Activated CD4-positive, alpha-beta T cell treated with anti-CD3 and anti-CD28 coated beads, Interleukin-2, amount 50 U/mL, for 16 hours (primary cell): ENCODE measurements at places on chromosomes 5 and 9.

- no peak for DNase-seq
These were observed 183.5 kb downstream of the GAS1 start for GRCh38 chr9:86763791-86764190.

DNA sequence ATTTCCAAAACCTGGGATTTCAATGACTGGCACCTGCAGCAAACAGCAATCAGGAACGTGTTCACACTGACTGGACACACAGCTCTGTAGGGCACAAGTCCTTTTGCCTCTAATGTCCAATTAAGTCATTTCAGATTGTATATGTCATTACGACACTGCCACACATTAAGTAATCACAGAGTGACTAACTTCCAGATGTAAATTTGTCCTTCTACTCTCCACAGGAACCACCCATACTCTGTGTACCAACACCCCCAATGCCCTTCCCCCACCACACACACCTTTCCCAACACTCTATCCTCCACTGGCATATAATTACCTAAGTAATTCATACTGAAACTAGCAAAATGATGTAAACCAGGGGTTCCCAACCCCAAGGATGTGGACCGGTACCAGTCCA lies 30.5 kb downstream of the LARS1 start:
- no peak for DNase-seq

- DNase-seq: no peak
These were observed 410.1 kb downstream of the MAT2B start for GRCh38 chr5:163915481-163915961.

GRCh38 chr5:38105231-38105570 lies 153.2 kb upstream of the EGFLAM start:
- DNase-seq: no peak

GRCh38 chr5:28714907-28715698 lies 1676.7 kb upstream of the CDH9 start:
- no peak for DNase-seq

DNA sequence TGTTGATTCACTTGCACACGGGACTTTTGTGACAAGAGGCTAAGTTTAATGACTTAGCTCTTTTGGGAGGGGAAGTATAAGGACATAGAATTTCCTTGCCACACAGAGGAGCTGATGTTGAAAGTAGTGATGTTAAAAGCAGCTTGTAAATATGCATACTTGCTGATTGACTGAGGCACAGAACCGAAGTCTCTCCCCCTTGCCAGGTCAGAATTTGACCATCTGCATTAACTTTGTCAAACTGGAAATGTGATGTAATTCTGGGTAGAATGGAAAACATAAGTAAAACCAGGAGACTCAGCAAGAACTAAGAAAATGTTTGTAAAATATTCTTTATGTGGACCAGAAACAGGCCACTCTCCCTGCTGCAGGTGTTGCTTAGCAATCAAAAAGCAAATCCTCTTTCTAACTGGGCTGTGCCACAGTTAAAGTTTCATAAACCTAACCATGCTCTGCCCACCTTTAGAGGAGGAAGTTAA lies 284.2 kb downstream of the NR3C1 start:
- DNase-seq: peak; percentile 39

DNA sequence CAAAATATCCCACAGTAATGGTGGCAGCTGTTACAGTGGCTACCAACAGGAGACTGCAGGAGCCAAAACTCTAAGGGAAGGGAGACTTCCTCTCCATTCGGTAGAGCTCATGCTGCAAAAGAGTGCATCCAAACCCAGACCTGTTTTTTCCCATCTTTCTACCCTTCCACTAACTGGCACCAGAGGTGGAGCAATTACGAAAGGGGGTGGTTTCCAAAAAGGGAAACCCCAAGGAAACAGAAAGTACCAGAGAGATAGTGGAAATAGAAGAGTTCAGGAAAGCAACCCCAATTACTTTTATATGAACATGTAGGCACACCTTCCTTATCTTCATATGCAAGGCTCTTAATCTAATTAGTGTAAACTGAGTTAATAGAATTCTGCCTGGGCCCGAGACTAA lies 7.3 kb upstream of the WDR41 start:
- no peak for DNase-seq

DNA sequence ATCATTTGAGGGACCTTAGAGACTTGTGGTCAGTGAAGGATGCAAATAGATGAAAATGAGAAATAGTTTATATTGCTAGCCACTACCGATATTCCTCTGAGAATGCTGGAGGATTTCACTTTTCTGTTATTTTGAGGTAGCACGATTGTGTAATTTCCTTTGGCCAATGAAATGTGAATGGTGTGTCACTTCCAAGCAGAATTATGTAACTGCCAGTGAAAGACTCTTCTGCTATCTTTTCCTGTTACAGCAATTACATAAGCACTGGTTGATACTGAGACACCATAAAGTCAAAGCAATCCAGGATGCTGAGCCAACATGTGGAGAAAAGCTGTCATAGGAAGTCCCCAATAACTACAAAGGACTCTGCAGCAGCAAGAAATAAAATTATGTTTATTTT lies 3.6 kb upstream of the PCDHA2 start:
- DNase-seq: no peak

DNA sequence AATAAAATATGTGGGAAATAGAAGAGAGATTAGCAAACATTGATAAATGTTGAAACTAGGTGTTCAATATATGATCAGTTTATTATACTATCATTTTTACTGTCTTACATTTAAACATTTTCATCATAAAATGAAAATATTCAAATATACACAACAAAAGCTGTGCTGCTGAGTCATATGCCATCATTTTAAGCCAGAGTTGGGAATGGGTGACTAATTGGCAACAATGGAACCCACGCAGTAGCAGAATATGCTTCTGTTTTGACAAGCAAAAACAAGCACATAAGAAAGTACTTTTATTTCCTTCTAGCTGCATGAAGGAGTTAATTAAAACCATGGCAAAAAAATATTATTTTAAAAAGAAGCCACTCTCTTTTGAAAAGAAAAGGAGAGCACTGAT lies 340.0 kb upstream of the EDIL3 start:
- DNase-seq: no peak

GRCh38 chr5:178547052-178547666 lies 43.0 kb downstream of the COL23A1 start:
- no peak for DNase-seq

GRCh38 chr9:88179062-88179521 lies 40.8 kb upstream of the SPATA31C2 start:
- peak; percentile 12 for DNase-seq

- DNase-seq: no peak
These were observed 17.2 kb downstream of the KDM3B start for GRCh38 chr5:138369706-138370105.

GRCh38 chr5:32319926-32320543 lies 7.3 kb upstream of the MTMR12 start:
- DNase-seq: no peak

GRCh38 chr5:98368141-98368540 lies 405.3 kb upstream of the RGMB start:
- DNase-seq: no peak

DNA sequence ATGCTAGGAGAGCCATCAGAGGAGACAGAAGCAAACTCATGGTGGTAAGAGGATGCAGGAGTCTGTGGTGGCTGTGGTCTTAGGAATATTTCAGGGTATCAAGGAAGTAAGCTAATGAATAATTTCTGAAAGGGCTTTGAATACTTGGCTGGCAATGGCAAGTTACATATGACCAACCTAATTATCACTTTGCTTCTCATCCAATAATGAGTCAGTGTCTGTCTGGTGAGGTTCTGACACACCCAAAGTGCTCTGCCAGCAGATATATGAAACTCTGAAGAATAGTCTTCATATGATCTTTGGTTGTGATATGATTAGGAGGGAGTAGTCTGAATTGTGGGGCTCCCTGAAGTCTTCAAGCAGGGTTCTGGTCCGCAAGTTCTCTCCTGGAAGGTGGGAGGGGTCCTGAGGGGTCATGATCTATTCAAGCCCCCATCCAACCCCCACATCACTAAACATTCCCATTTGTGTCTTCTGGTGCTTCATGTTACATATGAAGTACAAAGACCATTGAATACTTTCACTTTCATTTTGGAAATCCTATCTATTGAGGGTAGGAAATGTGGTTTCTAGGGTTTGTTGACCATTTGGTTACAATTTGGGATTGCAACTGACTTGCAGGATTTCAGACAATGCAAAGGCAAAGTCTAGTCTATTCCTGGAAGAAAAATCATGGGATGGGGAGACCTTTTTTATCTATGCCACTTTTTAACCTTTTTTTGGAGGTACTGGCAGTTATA lies 199.9 kb upstream of the CDKN2B start:
- peak; percentile 71 for DNase-seq

- no peak for DNase-seq
These were observed 49.9 kb downstream of the SHB start for GRCh38 chr9:38018958-38019602.

- no peak for DNase-seq
These were observed 36.3 kb upstream of the PSD2 start for GRCh38 chr5:139759219-139759721.

DNA sequence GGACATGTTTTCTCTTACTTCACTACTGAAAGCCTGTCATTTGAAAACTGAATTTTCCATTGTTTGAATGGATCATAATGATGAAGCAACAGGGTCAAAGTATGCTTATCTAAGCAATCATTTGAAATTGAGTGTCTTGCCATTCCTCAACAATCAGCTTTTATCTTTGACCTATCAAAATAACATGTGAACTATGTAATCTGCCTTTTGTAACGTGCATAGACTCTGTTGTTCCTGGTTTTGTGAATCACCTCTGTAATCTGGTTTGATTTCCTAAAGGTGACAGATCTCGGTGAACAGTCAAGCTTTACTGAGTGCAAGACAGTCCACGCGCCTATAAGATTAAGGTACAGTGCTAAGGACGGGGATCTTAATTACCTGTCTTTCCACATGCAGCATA lies 3.3 kb downstream of the MEF2C start:
- no peak for DNase-seq

- no peak for DNase-seq
These were observed 3.3 kb upstream of the CXXC5 start for GRCh38 chr5:139644646-139645429.

- DNase-seq: no peak
These were observed 135.9 kb upstream of the RAD23B start for GRCh38 chr9:107147134-107147533.

DNA sequence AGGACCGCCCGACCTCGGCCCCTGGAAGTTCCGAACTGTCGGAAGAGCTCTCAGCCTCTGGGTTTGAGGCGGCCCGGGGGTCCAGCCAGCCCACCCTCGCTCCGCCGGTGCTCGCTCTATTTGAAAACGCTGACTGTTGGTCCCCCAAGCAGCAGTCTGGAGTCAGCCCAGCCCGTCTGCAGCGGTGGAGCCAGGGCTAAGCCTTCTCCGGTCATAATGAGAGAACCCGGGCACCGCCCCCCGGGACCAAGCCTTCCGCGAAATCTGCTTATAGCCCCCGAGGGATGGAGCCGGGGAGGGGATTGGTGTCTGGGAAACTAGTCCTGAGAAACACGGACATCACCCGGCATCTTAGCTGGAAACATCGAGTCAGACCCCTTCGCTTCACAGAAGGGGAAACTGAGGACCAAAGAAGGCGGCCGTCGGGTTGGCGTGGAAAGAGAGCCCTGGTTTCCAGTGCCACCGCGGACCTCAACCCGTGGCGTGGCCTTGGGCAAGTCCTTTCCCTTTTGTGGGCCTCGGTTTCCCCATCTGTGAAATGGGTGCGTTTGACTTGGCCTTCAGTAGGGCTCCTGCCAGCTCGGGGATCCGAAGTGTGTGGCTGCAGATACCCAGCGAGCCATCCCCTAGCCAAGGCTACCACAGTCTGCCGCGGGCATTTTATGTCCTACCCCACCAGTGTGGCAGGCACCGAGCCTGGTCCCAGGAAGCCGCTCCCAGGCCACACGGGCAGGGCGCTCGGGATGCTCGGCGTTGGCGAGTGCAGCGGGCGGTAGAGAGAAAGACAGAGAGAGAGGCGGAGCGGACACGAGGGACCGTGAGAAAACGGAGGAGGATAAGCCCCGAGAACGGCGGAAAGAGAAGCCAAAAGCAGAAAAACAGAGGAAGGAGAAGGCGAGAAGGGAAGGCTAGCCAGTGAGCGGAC lies 857 bp downstream of the ADAM19 start:
- DNase-seq: no peak

DNA sequence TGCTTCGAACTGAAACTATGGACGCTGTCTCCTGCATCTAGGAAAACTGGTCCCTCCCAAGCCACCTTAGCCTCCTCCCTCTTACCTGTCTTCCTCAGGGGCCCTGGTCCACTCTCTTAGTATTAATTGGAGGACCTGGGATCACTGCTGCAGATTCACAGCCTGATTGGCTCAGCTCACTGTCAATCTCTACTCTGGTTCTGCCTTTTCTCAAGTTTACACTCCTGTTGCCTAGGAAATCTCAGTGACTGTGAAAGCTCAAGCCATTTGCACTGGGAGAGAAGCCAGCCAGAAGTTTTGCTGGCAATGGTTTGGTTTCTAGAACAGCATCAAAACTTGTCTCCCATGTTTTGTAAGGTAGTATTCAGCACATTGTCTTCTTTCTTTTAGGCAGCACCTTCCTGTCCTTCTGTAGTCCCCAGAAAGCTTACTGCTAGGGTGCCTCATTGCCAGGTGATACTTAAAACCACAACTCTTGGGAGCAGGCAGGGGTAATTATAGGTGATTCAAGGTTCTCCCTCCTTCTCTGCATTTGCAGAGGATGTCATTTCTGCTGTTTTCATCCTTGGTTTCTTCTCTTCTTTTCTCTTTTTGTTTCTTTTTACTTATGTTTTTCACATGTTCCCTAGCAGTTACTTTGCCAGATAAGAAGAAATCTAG lies at the start of gene CAPSL:
Gene CAPSL (minus strand): TSS at position 55 of the 660 bp plus-strand sequence. CDS start 17,502 bp downstream, outside the sequence.
- DNase-seq: no peak

- DNase-seq: peak; percentile 96
These were observed 25.6 kb downstream of the CSF2 start for GRCh38 chr5:132099076-132099748.

GRCh38 chr5:177349762-177350161 lies 1.7 kb downstream of the LMAN2 start:
- no peak for DNase-seq

- DNase-seq: peak; percentile 95
These were observed 94.7 kb upstream of the ANKRD55 start for GRCh38 chr5:56327809-56328208.

GRCh38 chr5:9605041-9605838 lies 24.9 kb downstream of the TAS2R1 start:
- DNase-seq: no peak

DNA sequence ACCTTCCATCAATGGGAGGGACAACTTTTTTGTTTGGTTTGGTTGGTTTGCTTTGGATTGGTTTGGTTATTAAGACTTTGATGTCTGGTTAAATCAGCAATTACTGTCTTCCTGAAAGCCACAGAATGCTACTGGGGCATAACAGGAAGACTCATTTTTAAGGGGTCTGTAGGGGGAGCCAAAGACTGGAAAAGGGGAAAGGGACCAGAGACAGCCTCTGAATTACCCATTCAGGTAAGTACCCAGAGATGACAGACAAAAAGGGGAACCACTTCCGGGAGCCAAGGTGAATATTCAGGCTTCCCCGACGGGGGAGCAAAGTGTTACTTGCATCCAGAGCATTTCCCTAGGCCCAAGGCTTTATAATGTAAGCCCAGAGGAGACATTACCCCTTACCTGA lies 4.6 kb upstream of the FEM1C start:
- DNase-seq: no peak
